ENCODE measurements at places on chromosomes 12 and 14.

DNA sequence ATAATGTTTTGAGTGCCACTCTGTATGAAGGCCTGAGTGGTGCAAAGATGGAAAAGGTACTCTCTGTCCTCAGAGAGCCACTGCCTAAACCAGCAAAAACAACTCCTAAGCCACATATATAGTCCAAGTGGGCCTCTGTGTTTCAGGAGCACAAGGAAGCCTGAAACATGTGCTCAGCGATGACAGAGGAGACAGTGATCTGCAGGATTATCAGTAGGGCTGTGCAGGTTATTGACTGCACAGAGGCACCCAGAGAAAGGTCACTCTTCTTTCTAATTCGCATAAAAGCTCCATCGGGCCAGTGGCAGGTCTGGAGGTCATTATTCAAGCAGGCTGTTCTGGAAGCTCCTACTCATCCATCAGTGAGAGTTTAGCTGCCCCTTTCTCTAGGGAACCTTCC, 361.9 kb downstream of the BCL11B start:
- no peak for DNase-seq

GRCh38 chr12:94157181-94157580, 8.8 kb downstream of the PLXNC1 start:
- DNase-seq = no peak

DNA sequence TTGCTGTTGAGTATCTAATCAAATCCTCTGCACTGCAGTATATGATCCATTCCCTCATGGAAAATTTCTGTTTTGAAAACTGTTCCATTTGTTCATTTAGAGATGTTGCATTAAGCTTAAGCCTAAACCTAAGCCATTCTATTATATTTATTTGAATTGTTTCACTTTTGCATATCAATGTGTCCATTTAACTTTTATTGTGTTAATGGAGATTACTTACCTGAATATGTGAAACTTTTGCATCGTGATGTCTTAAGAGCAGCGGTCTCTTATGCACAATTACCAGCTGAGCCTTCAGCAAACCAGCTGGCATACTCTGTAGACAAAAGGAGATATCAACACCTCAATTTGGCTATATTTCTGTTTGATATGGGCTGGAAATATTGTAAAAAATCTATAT, 922.5 kb upstream of the FBXO33 start:
- no peak for DNase-seq

DNA sequence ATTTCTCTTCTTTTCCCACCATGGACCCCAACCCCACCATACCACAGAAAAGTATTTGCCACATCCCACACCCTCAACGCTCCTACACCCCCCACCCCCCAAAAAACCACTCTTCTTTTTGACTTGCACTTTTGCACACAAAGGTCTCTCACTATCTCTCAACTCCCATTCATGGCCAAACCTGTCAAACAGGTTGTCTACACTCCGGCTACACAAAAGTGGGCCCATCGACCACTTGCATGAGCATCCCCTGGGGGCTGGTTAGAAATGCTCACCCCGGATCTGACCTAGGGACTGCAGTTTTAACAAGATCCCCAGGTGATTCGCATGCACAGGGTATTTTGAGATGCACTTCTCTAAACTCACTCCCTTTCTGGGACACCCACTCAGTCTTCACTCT, 248.2 kb downstream of the DPF3 start:
- no peak for DNase-seq

DNA sequence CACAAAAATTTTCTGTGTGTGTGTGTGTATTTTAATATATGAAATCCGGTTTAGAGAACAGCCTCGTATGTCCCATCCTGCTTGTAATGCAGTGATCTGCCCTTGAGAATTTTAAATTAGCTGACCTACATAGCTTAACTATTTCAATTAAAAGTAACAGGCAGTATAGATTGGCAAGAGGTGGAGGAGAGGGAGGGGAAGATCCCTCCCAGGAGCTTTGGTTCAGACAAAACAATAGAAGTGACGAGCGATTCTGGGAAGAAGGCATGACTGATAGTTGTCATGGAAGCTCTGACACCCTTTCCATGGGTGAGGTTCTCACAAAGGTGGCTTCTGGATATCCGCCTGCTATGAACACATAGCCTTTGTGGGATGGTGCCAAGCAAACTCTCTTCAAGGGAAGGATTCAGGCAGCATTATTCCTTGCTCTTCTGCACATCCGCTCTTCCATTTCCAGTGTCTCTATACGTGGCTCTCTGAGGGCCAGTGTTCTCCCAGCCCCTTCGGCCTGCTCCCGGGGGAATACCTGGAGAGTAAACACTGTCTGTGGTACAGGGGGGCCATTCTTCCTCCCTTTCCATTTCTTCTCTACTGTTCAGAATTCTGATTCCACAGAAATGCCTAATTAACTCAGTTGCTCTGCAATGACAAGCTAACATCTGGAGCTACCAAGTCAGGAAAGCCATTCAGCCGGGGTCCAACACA, 182.0 kb downstream of the CACNA1C start:
- DNase-seq = no peak

GRCh38 chr14:35221462-35221861, 70.7 kb upstream of the PSMA6 start:
- DNase-seq = no peak

DNA sequence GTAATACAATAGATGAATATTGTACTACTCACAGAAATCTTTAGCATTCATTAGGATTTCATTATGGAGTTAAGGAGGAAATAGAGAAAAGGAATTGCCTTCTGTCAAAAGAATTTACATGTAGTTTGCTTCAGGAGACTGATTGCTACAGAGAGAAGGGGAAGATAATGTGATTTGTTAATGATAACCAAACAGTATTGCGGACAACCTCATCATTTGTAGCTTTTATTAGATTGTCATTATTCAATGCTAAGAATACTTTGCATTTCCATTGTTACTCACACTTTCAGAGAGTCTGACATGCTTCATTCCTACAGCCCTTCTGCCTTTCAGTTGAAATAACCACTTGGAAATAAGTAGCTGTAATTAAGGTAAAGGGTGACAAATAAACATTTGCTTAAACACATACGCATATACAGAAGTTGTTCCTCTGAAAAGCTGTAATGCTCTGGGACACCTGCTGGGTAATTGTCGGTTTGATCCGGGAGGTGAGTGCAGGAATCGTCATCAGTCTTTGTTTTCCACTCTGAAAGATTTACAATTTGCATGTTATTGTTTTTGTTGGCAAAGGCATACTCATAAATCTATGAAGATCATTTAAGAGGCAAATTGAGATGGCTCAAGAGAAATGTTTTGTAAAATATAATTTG, 600.2 kb downstream of the TRHDE start:
- DNase-seq = no peak

- DNase-seq = no peak
These were observed 1.6 kb downstream of the GSG1 start for GRCh38 chr12:13101821-13102375.

DNA sequence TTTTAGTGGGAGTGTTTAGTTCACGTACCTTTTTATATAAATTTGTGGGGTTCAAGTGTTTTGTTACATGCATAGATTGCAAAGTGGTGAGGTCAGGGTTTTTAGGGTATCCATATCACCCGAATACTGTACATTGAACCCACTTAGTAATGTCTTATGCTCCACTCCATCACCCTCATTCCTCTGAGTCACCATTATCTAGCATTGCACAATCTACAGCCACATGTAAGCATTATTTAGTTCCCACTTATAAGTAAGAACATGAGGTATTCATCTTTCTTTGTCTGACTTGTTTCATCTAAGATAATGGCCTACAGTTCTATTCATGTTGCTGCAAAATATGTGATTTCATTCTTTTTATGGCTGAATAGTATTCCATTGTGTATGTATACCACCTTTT, 583.7 kb upstream of the LRFN5 start:
- DNase-seq = no peak

DNA sequence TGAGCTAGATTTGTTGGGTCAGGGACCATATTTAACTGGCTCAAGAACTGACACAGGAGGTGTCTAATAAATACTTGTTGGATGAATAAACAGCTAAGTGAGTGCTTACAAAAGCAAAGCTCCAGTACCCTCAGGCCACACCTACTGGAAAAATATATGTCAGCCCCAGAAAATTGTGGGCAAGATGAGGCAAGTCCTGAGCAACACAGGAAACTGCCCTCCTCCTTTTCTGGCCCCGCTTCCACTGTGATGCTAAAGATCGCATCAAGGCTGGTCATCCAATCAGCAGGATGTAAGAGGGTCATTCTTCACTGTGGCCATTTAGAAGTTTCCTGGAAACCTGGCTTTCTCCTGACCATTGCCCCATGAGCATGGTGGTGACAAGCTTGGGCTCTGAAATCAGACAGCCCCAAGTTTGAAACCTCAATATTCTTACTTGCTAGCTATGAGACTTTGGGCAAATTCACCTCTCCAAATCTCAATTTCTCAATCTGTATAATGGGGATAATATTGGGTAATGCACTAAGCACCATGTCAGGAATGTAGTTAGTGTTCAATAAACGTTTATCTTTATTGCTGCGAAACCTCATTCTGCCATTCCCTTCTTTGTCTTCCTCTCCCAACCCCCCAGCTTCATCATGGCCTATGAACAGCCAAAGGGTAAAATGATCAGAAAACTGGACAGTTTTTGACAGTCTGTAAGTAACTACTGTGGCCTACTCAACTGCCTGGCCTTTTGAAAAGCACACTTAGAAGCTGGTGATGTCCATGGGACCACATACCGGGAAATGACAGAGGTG, 139.3 kb upstream of the PZP start:
- DNase-seq = no peak

DNA sequence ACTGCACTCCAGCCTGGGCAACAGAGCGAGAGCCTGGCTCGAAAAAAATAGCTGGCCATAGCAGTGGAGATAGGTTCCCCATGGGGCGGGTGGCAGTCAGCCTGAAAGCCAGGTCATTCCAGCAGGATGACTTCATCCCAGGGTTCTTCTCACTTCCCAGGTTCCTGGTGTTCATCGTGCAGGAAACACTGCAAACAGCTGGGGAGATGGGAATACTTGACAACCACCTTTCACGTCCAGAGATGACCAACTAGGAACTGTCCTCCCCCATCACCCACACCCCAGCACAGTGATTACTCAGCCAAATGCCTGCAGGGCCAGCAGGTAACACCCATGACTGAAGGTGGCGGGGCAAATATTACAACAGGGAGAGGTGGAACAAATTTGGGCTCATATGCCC, 1.7 kb downstream of the VSIG10 start:
- DNase-seq = no peak

DNA sequence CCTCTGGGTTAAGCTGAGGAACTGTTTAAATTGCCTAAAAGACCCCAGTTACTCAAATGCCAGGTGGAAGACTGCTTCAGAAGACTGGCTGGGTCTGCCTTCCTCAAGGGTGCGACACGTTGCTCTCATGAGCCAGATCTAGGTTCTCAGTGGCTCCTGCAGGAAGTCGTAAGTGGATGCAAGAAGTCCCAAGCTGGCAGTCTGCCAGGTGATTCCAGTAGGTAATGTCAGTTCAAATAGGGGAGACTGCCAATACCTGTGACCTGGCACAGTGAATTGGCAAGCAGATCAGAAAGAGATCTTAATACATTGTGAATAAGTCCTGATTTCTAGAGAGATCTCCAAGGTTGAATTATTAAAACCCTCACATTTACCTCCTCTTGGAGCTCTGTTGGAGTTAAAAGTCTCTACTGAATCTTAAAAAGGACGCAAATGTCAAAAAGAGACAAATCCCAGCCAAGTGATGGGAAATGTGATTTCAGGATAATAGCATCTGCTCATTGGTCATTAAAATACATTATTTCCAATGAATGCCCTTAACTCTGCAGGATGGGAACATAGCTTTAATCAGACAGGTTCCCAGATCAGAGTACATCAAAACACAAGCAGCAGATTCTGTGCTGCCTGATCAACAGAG, 98.8 kb upstream of the FRMD6 start:
- no peak for DNase-seq

- DNase-seq = peak; percentile 24
These were observed 17.1 kb downstream of the SLC11A2 start for GRCh38 chr12:51009056-51009440.

DNA sequence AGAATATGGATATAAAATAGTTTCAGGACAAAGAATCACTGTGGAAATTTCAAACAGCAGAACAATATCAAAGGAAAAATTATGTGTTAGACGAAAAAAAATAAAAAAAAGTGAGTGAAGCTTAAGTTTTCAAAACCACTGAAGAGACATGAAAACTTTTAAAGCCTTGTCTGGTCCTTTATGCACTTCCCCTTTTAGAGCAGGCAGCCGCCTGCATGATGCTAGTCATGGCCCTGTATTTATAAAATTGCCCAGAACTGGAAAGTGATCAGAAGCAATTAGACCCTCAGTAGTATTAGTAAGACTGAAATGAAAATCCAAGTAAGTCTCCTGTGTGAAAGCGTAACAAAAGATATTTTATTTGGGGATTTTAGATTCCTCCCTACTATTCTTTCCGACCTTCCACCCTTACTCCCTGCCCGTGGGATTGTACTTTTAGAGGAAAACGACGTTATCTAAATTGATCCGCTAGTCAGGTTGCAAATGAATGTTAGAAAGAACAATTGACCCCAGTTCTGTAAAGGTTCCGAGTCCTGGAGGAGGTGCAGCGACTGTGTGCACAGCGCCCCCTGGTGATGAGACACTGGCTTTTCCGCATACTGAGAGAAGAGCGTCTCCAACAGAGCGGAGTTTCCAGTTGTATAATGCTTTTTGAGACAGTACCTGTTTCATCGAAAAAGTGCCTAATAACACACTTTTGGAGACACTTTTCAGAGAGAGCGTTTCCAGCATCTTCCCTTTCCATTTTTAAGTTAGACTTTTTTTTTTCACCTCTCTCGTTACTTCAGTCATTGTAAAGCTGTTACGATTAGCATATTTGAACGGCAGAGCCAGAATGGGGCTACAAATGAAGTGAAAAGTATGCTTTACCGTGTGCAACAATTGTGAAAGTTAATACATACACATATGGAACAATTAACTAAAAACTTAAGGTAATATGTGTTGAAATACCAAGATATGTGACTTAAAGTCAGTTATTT, 12.4 kb downstream of the MGST1 start:
- DNase-seq = no peak

GRCh38 chr12:26608706-26609105, 224.3 kb downstream of the ITPR2 start:
- no peak for DNase-seq

- no peak for DNase-seq
These were observed 480.4 kb downstream of the DIO2 start for GRCh38 chr14:79730953-79731352.

DNA sequence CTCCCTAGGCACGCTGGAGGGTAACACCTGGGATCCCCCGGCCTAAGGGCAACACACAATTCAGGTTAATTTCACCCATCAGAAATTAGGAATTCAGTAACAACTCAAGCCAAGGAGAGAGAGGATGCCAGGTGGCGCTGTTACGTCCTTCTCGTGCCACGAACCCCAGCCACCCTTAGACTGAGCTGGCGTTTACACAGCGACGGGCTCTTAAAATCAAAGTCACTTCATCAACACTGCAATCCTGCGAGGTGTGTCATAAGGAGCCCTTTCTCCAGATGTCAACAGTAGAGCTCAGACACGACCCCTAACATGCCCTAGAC, 110.6 kb upstream of the TMEM132D start:
- DNase-seq = no peak

DNA sequence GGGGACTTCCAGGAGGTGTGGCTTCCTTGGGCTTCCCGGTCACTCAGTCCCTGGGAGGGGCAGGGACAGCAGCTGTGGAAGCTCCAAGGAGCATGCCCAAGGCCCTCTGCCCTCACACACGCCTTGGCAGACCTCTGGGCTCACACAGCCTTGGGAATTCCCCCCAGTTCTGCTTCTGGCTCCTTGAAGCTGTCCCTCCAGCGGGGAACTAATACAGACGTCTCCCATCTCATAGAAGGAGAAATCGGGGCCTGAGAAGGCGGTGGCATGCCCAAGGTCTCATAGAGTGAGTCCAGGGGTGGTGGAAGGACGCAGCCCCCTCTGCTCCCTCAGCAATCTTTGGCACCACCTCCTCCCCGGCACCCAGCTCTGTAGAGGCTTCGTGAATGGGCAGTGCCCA, 15.7 kb upstream of the TMEM119 start:
- DNase-seq = no peak

Measured in activated CD8-positive, alpha-beta memory T cell treated with anti-CD3 and anti-CD28 coated beads for 1 hour (primary cell).